ENCODE measurements at places on chromosomes 16 and 17.
A peak's percentile ranks its signal among the peaks of the same experiment; 100 is the strongest.

DNA sequence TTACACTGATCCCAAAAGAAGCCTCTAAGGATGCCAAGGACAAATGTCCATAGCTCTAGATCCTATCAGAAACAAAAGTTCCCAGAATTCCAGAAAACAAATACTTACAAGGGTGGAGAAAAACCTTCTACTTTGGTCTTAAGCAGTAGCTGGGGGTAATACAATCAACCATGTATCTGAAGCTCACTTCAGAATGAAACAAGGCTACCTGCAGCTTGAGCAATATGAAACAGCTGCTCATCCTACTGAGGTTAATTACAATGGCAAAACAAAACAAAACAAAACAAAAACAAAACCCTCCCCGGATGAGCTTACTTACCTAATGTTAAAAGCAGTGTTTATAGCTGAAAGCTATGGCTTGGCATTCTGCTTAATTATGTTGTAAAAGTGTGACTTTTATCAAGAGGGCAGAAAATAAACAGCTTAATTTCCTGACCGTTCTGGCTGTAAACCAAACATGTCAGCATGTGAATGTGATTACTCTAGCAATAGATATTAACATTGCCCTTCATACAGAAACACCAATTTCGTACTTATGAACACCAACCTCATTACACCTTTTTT, 10.5 kb downstream of the PDZD9 start:
- DNase-seq, result no peak

GRCh38 chr16:1965396-1966001, 873 bp upstream of the RPS2 start:
- DNase-seq, result no peak

- DNase-seq, result no peak
Observed at GRCh38 chr17:81535007-81535328, 6.8 kb downstream of the FSCN2 start.

DNA sequence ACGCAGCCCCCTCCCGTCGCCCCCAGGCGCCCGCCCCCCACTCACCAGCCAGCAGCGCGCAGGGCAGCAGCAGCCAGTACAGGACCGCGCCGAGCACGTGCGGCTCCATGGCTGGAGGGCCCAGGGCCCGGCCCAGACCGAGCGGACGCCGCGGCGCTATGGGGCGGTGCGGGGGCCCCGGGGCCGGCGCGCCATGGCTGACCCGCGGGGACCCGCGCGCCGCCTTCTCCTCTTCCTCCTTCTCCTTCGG, 239 bp downstream of the PIEZO1 start:
- DNase-seq, result no peak

DNA sequence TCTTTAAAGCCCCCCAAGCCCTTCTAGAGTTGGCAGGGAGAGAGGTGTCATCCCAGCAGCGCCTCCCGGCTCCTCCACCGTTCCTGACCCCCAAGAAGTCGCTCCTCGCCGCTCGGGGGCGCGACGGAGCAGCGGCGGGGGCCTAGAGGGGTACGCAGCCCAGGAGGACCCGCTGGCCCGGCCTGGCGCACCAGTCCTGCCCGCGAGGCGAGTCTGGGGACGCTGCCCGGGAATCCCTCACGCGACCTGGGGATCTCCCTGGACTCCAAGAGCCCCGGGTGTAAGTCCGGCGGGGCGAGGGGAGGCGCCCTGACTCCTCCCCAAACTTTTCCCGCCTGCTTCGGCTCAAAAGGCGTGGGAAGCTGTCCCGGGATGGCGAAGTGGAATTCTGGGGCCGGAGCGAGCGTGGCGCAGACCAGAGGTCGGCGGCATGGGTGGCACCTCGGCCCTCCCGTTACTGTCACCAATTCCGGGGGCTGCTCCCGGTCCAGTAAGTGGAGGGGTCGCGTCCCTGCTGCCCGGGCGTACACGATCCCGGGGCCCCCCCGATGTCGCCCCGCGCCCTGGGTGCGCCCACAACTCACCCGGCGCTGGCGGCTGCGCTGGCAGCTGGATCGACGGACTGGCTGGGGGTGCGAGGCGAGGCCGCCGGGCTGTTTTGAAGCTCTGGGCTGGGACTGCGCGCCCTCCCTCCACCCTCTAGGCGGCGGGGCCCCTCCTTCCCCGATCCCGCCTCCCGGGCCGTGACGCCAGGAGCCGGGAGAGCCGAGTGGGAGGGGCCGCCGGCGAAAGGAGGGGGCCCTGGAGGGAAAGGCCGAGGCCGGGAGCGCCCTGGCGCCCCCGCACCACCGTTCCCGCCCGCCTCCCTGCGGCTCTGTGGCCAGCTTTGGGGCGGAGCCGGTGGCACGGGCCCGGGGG, at the start of gene EMP2:
Gene EMP2 (minus strand): TSS at position 634 of the 918 bp plus-strand sequence. CDS start 32,981 bp downstream, outside the sequence.
- DNase-seq, result no peak

GRCh38 chr17:17114592-17115225, 72.5 kb downstream of the MPRIP start:
- no peak for DNase-seq

DNA sequence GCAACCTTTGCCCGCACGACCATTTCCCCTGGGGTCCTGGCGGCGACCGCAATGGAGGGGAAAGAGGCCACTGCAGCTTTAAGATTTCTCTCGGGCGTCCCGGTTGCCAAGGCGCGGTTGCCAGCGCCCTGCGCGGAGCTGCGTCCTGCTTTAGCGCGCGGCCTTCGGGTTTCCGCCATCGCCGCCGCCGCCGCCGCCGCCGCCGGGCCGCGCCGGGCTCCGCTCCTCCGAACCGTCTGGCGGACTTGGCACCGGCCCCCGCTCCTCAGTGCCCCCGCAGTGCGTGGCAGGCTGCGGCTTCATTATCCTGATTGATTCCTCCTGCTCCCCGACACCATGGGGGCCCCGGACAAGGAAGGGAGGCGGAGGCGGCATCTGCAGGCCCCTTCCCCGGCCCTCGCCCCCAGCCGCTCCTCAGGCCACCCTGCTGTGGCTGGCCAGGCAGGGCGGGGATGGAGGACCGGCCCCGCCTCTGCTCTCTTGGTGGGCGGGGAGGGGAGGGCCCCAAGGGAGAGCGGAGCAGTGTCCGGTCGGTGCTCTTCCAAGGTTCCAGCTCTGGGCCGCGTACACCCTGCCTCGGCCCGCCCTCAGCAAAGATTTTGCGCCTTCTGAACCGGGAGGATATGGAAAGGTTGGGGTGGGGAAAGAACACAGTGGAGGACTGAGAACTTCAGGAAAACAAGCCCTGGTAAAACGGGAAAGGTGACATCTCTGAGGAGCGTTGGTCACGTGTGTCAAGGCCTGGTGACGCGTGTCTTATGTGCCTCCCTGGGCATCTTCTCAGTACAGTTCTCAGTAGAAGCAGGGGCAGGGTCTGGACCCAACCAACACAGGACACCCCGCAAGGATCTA, 34.0 kb downstream of the NEUROD2 start:
- DNase-seq, result peak; percentile 22

GRCh38 chr17:39197380-39198185, at the start of gene CACNB1:
CACNB1 (minus strand) TSS chr17:39197669; CDS start chr17:39197495, 174 bp downstream.
- DNase-seq, result peak; percentile 86

DNA sequence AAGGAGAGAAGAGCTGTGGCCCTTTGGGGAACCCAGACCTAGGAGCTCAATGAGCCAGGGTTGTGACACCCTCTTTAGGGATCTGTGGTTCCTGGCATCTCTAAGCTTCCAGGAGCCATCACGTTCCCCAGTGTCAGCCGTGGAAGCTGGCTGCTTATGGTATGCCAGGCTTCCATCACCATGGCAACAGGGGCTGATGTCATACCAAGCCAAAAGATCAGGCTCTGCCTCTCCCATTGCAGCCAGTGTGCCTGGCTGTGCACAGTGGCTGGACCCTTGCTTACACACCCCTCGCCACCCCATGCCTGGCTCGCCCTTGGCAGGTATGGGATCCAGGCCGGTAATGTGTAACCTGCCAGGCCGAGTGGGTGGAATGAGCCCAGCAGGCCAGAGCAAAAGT, 91.1 kb downstream of the SSH2 start:
- no peak for DNase-seq

- DNase-seq, result no peak
Observed at GRCh38 chr17:65473985-65474384, 87.5 kb downstream of the AXIN2 start.

GRCh38 chr17:6456321-6456720, 12.1 kb downstream of the PIMREG start:
- no peak for DNase-seq

GRCh38 chr17:76238847-76239537, 1.3 kb downstream of the RNF157 start:
- peak; percentile 12 for DNase-seq

- DNase-seq, result no peak
Observed at GRCh38 chr16:30429418-30429677, 482 bp downstream of the DCTPP1 start.

DNA sequence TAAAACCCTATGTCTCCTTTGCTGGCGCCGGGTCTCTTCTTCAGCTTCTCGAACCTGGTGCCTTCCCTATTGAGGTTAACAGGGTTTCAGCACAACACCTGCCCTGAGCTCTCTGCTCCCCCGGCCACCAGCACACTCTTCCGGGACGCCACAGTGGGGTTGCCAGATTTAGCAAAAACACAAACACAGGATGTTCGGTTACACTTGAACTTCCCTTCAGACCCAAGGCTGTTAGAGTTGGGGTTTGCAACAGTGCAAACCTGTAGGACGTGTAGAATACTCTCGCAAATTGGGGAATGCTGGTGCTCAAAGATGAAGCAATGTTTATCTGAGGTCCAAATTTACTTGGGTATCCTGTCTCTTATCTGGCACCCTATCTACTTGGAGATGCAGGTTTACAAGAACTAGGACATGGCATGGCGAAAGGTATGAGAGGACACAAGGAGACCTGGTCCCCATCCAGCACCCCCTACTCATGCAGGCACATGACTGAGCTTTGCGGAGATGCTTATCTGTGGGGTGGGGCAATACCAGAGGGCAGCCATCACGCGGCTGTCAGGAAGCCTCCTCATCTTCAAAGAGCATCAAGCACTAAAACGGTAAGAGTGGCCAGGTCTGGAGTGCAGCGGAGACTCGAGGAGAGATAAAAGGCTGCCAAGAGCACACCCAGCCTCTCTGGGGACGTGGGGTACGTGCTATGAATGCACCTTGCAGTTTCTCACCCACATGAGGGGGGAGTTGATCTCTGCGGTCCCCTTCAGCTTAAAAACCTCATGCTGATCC, 52.8 kb downstream of the SDK2 start:
- peak; percentile 77 for DNase-seq

DNA sequence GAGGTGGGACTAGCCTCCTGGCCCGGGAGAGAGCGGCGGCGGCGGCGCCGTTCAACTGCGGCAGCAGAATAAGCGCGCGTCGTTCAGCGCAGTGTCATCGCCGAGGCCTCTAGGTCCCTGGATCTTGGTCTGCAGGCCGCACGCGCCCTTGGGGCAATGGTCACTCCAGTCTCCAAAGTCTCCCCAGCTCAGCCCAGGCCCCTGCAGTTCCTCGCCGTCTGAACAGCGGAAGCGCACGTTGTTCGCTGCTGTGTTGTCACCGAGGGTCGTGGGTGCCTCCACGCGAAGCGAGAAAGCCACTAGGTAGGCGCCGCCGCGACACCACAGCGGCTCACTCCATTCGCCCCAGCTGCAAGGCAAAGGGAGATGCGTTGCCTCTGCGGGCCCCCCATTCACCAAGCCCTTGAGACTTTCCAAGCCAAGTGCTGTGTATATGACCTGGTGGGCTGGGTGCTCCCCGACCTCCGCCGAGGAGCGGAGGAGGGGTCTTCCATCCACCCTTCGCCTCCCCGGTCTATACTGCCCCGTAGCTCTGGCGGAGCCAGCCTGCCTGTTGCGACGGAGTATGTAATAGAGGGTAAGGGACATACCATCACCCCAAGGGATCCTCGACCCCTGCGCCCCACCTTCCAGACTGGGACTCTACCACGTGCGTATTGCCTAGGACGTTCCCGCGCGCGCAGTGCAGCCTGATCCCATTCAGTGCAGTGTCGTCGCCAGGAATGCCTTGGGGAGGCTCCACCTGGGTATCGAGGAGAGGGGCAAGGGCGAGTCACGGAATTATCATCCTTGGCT, 656 bp downstream of the VMO1 start:
- DNase-seq, result peak; percentile 13

DNA sequence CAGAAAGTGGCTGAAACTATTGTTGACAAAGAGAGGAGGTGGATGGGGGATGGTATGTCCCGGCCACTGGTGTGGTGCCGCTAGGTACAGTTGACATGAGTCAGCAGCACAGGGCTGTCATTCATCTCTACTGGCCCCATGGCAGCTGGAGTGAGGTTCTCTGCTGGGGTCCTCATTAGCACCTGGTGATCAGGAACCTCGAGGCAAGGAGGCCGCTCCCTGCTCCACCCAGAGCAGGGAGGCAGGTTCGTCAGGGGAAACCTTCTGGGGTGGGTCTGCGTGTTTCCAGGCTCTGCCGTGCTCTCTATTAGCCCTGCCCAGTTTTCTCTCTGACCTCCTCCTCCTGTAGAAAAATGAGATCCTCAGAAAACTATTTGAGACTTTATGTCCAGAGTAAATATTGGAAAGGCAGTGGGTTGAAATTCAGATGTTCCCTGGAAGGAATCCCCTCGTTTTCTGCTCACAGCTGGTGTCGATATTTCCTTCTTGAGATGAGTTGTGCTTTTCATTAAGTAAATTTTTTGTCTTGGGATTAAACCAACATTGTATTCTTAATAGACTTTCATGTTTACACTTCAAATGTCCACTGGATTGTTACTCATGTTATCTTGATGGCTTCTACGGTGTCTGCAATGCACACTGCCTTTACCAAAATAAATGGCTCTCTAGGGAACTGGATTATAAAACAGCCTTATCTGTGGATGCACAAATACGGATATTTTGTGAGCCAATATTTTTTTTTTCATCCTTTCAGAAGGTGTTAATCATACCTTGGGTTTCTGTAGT, 7.1 kb downstream of the NTN1 start:
- no peak for DNase-seq

DNA sequence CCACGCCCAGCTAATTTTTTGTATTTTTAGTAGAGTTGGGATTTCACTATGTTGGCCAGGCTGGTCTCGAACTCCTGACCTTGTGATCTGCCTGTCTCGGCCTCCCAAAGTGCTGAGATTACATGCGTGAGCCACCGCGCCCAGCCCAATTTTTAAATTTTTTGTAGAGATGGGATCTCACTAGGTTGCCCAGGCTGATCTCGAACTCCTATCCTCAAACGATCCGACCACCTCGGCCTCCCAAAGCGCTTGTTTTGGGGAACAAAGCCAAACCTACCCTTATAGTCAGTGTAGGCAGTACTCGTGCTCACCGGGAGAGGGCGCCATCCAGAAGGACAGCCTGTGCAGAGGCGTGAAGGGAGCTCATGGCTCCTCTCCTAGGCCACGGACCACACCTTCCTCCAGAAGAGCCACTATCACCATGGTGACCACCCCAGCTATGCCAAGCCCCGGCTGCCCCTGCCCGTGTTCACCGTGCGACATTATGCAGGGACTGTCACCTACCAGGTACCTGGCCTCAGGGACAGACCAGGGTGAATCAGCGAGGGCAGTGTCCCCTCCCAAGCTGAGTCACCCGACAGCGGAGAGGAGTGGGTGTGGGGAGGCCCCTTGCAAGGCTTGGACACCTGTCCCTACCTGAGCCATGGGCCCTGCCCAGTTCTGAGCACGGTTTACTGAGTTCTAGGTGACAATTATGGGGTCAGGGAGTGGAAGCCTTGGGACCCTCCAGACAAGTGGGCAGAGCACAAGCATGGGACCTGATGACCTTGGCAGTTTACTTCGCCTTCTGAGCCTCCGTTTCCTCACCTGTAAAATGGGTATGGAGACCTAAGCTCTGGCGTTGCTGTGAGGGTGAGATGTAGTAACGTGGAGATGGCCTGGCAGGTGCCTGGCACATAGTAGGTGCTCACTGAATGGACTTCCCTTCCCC, 13.7 kb downstream of the MYO15B start:
- DNase-seq, result peak; percentile 63

GRCh38 chr17:19390951-19391350, 4.0 kb upstream of the MFAP4 start:
- DNase-seq, result no peak

Measured in CD4-positive, alpha-beta T cell treated with Interleukin-6 for 4 hours (primary cell).